ENCODE measurements at places on chromosomes 2 and 18. TPM values are rescaled to one million over a fixed set of nuclear protein-coding genes. Genes with fewer than 3 reads are reported as not detected.

BUB1 gene
- 102 TPM for total RNA-seq

VPS54 gene
- 8.9 TPM for total RNA-seq

ADD2 gene
- total RNA-seq = 26.3 TPM

C2orf15 gene
- total RNA-seq = 1.5 TPM

ONECUT2 gene
- not detected for total RNA-seq

ZEB2 gene
- 13.5 TPM for total RNA-seq

KIDINS220 gene
- total RNA-seq = 20.8 TPM

MRO gene
- not detected for total RNA-seq

Measured in activated CD8-positive, alpha-beta T cell treated with anti-CD3 and anti-CD28 coated beads for 36 hours (primary cell).